ENCODE measurements at places on chromosomes 7 and 10. TPM values are rescaled to one million over a fixed set of nuclear protein-coding genes. Genes with fewer than 3 reads are reported as not detected.

CCDC172 gene
- total RNA-seq = not detected

DNA sequence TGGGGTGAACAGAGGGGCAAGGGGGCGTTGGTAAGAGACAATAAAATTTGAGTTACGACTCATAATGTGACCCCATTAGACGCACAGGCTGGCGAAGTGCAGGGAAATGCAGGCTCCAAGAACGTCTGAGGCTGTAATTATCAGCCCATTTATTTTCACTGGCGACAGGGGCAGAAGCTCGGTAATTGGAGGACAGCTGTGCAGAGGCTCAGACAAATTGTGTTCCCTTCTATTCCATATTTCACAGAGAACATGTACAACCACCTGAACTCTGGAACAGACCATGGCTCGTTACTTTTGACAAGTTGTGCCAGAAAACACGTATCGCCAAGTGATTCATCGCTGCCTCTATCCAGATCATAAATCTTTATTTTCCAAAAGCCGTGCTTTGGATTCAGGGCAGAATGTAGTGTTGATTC, 137.3 kb upstream of the FRMD4A start:
- no peak for DNase-seq

DNA sequence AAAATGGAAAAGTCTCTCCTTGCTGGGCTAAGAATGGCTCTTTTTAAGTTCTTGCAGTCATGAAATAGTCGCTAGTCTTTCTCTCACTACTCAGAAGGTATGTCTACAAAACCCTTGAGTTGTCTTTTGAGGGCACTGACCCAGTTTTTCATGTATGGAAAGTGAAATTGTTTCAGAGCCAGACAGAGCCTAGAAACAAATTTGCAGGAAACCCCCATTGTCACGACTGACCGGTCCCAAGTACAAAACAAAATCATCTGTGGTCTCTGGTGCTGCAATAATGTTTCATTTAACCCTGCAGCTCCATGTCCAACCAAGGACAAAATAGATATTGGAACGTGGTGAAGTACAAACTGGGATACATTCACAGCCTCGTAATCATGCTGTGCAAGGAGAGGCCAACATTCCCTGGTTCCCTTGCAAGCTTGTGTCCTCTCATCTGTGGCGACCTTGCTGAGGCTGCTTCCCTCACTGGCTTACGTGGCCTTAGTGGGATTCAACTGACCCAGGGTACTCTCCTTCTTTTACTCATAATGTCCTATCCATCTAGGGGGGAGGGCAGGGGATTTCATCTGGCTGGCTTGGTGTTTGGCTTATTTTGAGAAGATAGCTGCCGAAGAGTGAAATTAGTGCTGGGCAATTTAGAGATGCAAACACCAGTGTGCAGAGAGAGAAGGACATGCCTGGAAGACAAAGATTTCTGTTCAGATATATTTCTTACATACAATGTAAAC, 172.5 kb downstream of the IPMK start:
- no peak for DNase-seq

DNA sequence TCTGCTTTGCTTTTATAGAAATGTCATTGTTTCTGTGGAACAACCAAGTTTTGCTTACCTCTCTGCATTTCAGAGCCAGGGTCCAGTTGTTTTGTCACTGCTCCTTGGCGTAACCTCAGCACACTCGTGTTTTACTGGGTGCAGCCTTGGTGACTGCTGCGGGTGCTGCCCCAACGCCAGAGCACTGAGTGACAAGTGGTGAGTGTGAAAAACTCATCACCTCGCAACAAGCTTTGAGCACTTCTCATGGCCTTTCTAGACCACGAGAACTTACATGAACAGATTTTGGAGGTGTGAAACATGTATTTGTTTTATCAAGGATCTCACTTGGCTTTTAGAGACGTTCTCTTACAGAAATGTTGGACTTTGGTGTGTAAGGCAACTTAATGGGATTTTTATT, 31.0 kb downstream of the GLRX3 start:
- no peak for DNase-seq

ACTL6B gene
- total RNA-seq = not detected

DNA sequence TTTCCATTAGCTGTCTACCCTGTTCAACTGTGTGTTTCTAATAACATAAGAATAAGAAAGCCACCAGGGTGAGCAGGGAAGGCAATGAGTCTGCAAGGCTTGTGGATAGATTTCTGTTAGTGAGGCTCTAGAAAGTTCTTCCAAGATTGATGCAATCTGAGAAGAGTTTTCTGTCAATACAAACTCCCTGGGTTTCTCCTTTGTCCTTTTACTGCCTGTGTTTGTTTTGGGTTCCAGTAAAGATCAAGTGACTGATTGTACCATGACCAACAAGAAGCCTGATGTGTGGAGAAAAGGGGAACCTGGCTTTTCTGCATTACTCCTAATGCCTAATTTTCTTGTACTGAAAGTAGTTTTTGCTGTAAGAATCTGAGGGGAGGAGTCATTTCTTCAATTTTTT, 139.9 kb downstream of the CFTR start:
- DNase-seq = no peak

GRCh38 chr10:112356686-112357085, 17.2 kb upstream of the ACSL5 start:
- no peak for DNase-seq

- DNase-seq = no peak
Observed at GRCh38 chr7:73737491-73738219, 947 bp downstream of the ABHD11 start.

- no peak for DNase-seq
Observed at GRCh38 chr10:11095374-11095801, 77.7 kb downstream of the CELF2 start.

All from sciatic nerve (tissue), 2 donors.